ENCODE measurements at places on chromosomes 1 and 21. TPM values are rescaled to one million over a fixed set of nuclear protein-coding genes. Genes with fewer than 3 reads are reported as not detected.
A peak's percentile ranks its signal among the peaks of the same experiment; 100 is the strongest.

PTPN22 gene
- total RNA-seq: 67.9 TPM

RBM11 gene
- total RNA-seq: 6.3 TPM

AADACL3 gene
- total RNA-seq: not detected

MYOM3 gene
- total RNA-seq: not detected

FHAD1 gene
- total RNA-seq: 0.49 TPM

LEMD1 gene
- 0.78 TPM for total RNA-seq

GRHL3 gene
- total RNA-seq: not detected

SLC44A5 gene
- 0.28 TPM for total RNA-seq

GPATCH2 gene
- 7.5 TPM for total RNA-seq

B3GALT2 gene
- not detected for total RNA-seq

SLC27A3 gene
- total RNA-seq: 6.4 TPM

KRTAP7-1 gene
- total RNA-seq: not detected

PRKAB2 gene
- total RNA-seq: 5.9 TPM

NKAIN1 gene
- not detected for total RNA-seq

OR6N1 gene
- not detected for total RNA-seq

FBLIM1 gene
- total RNA-seq: not detected

GPR61 gene
- not detected for total RNA-seq

DNA sequence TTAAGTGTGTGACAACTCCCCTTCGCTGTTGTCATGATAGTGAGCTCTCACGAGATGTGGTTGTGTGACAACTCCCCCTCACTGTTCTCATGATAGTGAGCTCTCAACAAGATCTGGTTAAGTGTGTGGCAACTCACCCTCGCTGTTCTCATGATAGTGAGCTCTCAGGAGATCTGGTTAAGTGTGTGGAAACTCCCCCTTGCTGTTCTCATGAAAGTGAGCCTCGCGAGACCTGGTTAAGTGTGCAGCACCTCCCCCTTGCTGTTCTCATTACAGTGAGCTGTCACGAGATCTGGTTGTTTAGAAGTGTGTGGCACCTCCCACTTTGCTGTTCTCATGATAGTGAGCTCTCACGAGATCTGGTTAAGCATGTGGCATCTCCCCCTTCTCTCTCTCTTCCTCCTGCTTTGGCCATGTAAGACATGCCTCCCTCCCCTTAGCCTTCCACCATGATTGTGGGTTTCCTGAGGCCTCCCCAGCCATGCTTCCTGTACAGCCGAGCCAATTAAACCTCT lies 25.1 kb upstream of the LSS start:
- peak; percentile 53 for DNase-seq

DNA sequence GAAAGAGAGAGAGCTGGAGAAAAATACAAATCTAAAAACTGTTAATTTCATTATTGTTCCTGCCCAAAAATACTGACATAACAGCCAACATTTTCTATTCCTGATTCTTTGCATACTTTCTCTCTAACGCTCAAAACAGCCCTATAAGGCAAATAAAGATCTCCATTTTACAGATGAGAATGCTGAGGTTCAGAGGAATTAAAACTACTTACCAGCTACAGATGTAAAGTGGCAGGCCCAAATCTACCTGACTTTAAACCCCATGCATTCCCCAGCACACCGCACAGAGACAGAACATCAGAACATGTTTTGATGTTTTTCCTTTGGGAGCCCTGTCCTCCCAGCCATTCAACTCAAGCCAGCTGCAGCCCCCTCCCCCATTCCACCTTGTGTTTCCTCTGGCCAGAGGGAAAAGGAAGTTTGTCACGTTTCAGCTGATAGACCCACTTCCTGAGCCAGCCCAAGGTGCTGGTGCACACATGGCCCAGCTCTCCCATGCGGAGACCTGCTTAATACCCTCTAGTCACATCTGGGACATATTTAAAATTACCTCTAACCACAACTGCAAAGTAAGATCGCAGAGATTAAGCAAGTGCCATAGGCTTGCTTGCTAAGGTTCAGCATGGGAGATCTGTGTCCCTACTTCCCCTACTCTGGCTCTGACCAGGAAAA lies 133.1 kb upstream of the NFIA start:
- no peak for DNase-seq

GRCh38 chr21:43624339-43624738 lies 34.9 kb downstream of the HSF2BP start:
- no peak for DNase-seq

DNA sequence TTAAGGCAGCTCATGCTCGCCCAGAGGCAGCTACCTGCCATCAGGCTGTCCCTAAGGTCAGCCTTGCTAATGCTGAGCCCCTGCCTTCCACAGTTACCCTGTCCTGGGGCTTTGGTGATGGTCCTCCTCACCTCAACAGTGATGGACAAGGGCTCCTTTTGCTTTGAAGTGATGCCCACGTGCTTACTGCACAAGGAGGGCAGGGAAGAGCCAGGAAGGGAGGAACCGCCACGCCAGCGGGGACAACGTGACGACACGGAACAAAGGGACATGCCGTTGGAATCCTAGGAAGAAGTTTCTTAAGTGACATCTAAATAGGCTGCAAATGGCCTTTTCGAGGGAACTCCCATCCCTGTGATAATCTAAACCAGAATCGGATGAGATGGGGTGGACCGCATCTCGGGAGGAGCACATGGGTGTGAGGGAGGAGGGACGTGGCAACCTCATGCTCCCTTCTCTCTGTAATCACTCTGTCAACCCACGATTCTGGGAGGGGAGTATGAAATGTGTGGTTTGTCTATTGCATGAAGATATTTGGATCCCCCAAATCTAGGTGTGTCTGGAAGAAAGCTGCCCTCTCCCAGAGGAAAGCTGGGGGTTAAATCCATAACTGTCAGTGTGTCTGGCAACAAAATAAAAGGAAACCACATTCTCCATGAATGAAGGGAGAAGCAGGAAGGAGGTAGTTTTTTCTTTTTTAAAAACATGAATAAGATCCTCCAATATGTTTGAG lies 110.9 kb upstream of the IRF2BP2 start:
- no peak for DNase-seq

- DNase-seq: no peak
These were observed 36.9 kb downstream of the FBXO2 start for GRCh38 chr1:11617314-11617713.

GRCh38 chr1:162982364-162982763 lies 86.8 kb upstream of the RGS4 start:
- DNase-seq: no peak

- no peak for DNase-seq
These were observed 70.8 kb upstream of the FMN2 start for GRCh38 chr1:240020871-240021270.

GRCh38 chr1:85801520-85801919 lies 93.3 kb upstream of the ZNHIT6 start:
- DNase-seq: no peak

DNA sequence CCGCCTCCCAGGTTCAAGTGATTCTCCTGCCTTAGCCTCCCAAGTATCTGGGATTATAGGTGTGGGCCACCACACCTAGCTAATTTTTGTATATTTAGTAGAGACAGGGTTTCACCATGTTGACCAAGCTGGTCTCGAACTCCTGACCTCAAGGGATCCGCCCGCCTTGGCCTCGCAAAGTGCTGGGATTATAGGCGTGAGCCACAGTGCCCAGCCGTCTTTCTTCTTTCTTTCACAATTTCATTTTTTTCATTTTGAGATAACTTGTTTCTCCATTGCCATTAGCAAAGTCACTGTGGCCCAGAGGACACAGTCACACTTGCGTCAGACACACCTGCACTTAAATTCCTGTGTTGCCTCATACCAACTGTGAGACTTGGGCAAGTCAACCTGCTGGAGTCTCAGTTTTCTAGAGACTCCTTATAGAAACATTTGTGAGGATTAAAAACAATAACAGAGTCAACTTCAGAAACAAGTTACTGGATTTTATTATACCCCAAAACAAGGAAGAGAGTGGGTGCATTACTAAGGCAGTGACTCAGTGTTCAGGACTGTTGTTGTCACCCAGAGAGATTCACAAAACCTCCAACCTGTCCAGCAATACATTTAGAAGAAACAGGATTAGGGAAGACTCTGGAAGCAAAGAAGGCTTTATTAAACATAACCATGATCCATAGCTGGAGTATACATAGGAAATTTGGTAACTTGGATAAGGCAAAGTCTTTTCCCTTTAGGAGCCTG lies 2.6 kb downstream of the TEDDM1 start:
- no peak for DNase-seq

GRCh38 chr1:151145304-151146071 lies 943 bp downstream of the SEMA6C start:
- no peak for DNase-seq

DNA sequence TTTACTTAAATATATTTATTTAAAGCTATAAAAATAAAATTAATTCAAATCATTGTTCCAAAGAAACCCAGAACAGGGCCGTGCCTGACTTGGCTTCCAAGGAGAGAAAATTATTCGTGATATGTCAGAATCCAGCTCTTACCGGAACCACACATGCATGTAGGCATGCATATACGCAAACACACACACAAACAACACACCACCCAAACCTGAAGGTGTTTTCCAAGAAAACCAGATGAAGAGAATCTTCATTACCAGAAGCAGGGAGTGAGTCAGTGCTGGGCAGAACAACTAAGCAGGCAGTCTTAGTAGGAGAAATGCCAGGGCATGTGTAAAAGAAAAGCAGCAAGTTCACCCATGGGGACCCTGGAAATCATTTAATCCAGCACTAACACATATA lies 432.0 kb upstream of the BEND5 start:
- DNase-seq: no peak

- no peak for DNase-seq
These were observed 331.8 kb upstream of the PLD5 start for GRCh38 chr1:242856289-242856688.

DNA sequence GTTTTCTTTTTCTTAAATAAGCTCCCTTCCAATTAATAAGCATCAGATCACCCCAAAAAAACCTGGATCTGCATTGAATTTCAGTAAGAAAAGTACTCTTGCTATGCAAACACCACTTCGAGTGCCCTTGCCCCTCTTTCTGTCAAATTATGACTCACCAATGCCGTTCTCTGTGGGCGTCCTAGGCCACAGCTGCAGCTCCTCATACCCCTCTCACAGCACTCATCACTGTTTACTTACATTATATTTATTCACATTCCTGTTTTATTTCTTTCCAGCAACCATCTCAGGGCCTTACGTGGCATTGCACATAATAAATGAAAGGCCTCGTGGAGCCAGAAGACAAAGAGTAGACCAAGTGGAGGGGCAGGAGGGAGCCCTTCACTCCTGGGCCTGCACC lies 99.1 kb upstream of the CTTNBP2NL start:
- DNase-seq: no peak

- DNase-seq: no peak
These were observed 1.0 kb downstream of the ANGEL2 start for GRCh38 chr1:213014642-213015041.

DNA sequence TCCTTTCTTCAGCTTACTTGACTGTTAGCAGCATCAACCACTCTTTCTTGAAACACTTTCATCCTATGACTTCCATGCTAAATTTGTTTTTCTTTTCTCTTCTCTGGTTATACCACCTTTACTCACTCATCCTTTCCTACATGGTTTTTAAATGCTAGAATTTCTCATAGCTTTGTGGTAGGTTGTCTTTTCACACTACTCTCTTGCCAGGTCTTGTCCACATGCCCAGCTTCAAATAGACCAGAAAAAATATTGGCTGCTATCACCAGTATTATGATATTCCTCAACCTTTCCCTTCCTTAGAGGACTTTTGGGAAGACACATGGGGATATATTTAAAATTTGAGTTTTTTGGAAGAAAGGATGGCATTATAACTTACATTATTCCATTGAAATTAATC lies 48.8 kb downstream of the PPP1R12B start:
- DNase-seq: no peak

GRCh38 chr1:66648901-66649595 lies 103.2 kb upstream of the DYNLT5 start:
- no peak for DNase-seq

- DNase-seq: no peak
These were observed 203.6 kb upstream of the GRIK3 start for GRCh38 chr1:37237948-37238347.

DNA sequence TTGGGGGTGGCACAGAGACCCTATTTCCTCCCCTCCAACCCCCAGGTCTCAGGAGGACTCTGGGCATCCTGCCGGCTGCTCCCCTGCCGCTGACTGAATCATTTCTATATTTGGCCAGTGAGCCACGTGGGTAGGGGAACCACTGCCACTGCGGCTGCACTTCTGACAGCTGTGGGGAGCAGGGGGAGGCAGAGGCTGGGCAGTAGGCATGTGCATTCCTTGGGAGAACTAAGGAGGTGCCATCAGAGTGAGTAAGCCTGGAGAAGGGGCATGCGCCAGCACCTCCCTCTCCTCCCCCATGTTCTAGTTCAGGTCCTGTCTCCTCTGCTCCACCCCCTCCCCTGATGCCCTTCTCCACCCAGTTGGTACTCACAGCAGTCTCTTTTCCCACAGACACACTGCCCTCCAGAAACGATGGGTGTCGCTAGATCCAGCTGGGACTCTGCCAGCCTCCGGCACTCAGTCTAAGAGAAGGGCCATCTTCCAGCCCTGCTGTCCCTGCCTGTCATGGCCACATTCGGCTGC lies 12.0 kb downstream of the PPFIA4 start:
- DNase-seq: no peak

GRCh38 chr21:32803651-32804050 lies 32.1 kb upstream of the PAXBP1 start:
- no peak for DNase-seq

- DNase-seq: peak; percentile 99
These were observed at the start of gene AHCYL1 for GRCh38 chr1:109984456-109985246. AHCYL1 (plus strand) TSS chr1:109984765; CDS start chr1:109985053, 288 bp downstream.

- DNase-seq: no peak
These were observed 93.7 kb upstream of the C1orf174 start for GRCh38 chr1:3993619-3994375.

DNA sequence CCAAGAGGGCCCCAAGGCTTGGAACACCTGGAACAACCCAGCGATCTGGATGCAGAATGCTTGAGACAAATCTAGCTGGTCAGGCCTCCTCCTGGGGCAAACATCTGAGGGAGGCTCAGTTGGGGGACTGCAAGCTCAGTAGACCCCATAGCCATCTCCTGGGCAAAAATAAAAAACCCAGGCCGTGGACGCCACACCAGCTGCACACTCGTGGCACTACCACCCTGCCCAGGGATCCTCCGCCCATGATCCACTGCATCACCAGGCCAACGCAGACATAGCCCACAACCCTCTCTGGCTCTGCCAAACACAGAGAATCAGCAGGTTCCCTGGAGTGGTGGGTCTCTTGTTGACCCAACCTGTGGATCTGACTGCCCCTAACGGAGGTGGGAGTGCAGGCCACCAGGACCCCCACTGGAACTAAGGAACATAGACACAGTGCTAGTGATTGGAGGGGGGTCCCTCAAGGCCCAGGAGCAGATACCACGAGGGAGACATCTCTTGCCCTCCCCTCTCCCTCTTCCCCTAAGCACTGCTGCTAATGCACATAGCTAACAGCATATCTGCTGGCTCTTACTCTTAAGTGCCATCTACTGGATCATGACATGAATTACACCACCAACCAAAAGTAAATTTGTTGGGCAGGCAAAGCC lies 147.2 kb downstream of the CHD1L start:
- no peak for DNase-seq

GRCh38 chr21:37842163-37842919 lies 73.9 kb downstream of the KCNJ6 start:
- DNase-seq: no peak

Measured in activated naive CD8-positive, alpha-beta T cell treated with anti-CD3 and anti-CD28 coated beads for 36 hours (primary cell).